ENCODE measurements at places on chromosomes 3 and 15.
A peak's percentile ranks its signal among the peaks of the same experiment; 100 is the strongest.

GRCh38 chr15:39720621-39721611 lies 61.7 kb downstream of the FSIP1 start:
- no peak for DNase-seq

DNA sequence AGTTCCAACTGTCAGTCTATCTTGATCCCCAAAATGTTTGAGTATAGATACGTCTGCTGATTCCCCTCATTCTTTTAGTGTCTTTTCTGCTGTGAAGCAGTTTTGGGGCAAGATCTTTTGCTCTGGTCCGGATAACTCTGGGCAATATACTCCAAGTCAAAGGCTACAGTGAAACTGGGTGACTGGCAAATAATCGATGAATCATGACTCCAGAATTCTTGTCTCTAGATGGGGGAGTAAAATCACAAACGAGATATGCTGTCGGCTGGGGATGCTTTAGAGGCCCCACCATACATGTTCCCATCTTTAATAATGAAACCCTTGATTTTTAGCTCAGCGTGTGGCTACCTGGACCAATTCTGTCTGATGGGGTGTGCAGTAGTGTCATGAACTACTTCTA lies 76.5 kb downstream of the KLF13 start:
- DNase-seq = no peak

DNA sequence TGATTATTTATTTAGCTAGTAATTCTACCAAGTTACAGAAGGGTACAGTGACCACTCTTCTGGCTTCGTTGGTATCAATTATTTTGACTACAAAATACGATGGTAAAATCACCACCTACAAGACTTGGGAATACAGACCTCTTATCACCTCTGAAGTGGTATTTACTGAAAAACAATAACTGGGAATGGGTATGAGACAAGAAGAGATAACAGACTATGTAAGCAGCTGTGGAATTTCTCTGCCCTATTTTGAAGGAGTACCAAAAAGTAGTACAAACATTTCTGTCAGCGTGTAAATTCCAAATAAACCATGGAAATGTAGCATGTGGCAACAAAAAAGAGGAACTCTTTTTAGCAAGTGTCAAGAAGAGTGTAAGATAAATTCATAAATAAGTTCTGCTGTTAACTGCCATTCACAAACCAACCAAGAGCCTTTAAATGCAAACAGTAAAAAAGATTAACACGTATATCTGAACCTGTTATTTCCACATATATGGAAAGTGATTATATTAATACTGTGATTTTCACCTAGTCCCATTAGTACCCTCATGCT lies 77.0 kb upstream of the SLC12A8 start:
- no peak for DNase-seq

GRCh38 chr3:120460862-120461261 lies 10.1 kb upstream of the FSTL1 start:
- DNase-seq = no peak

DNA sequence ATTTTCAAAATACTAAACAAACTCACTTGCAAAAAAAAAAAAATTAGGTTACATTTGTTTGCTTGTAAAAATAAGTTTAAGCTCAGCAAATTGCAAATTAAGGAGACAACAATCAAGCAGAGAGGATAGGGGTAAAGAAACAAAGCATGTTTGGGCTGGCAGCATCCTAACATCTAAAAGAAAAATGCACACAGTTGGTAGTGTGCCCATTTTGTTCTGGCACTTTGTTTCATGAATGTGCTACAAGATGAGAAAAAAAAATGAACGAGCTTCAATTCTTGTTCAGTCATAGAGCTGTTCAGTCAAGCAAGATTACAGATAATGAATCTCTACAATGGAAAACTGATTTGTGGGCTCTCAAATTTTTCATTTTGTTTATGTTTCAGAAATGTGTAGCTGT lies 17.7 kb upstream of the ZBBX start:
- no peak for DNase-seq

DNA sequence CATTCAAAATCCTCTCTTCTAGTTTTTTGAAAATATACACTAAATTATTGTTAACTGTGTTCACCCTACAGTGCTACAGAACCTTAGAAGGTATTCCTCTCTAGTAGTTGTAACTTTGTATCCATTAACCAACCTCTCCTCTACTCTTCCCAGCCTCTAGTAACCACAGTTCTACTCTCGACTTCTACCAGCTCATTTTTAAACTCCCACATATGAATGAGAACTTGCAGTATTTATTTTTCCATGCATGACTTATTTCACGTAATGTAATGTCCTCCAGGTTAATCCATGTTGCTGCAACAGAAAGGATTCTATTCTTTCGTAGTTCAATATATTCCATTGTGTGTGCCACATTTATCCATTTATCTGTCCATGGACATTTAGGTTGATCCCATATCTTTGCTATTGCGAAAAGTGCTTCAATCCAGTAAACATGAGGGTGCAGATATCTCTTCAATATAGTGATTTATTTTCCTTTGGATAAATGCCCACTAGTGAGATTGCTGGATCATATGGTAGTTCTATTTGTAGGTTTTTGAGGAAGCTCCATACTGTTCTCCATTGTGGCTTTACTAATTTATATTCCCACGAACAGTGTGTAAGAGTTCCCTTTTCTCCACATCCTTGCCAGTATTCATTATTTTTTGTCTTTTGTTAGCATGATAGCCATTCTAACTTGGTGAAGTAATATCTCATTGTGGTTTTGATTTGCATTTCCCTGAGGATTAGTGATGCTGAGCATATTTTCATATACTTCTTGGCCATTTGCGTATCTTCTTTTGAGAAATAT lies 113.7 kb upstream of the SMAD3 start:
- no peak for DNase-seq

- DNase-seq = no peak
These were observed 58.1 kb upstream of the CD200R1L start for GRCh38 chr3:112904786-112905185.

GRCh38 chr15:51267051-51267702 lies 71.2 kb downstream of the CYP19A1 start:
- no peak for DNase-seq

GRCh38 chr3:197907196-197907595 lies 42.8 kb upstream of the RPL35A start:
- no peak for DNase-seq

- no peak for DNase-seq
These were observed 221.8 kb downstream of the FMN1 start for GRCh38 chr15:32972686-32973085.

- DNase-seq = no peak
These were observed 8.0 kb downstream of the POC1A start for GRCh38 chr3:52146189-52146588.

DNA sequence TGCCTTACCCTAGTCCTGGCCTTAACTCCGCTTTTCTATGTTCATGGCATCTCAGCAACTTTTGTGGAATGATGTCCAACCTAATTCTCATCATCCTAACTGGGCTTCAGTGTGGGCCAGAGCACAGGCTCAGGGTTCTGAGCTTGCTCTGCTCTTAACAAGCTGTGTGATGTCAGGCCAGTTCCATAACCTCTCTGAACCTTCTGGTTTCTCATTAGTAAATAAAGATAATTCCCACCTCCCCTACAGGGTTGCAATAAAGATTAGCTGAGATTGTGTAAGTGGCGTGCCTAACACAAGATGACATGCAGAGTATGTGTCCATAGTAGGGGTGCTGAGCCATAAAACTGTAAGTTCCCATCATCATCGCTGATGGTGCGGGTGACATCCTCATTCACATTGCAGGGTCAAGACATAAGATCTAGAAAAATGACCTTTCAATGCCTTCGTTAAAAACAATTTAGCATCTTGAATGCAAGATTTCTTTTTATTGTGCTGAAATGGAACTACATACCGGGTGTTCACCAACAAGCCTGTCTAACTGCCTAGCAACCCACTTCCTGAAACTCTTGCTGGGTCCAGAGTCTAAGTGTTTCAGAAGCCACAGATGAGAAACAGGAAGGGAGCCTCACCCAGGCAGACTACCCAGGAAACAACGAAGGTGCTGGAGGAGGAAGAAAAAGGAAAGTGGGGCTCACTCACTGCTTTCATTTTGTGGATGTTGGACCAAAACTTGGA lies 36.2 kb downstream of the CDCP1 start:
- no peak for DNase-seq

GRCh38 chr3:121436074-121436473 lies 109.7 kb downstream of the POLQ start:
- no peak for DNase-seq

DNA sequence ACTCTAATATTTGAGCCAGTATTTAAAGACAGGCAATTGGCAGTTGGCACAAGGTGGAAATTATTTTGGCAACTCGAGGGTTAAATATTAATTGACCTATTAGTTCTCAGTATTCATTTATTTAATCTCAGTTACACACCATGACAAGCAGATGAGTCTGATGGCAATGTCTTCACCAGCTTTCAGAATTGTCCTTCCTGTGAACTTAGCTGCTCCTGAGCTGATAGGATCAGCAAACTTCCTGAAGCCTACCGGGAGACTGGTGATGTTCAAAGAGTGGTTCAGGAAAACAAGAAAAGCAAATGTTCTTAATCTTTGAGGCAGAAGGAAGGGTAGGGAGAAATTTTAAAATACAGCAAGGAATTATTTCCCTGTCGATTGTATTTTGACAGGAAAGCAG lies 522.2 kb downstream of the SOX2 start:
- no peak for DNase-seq

DNA sequence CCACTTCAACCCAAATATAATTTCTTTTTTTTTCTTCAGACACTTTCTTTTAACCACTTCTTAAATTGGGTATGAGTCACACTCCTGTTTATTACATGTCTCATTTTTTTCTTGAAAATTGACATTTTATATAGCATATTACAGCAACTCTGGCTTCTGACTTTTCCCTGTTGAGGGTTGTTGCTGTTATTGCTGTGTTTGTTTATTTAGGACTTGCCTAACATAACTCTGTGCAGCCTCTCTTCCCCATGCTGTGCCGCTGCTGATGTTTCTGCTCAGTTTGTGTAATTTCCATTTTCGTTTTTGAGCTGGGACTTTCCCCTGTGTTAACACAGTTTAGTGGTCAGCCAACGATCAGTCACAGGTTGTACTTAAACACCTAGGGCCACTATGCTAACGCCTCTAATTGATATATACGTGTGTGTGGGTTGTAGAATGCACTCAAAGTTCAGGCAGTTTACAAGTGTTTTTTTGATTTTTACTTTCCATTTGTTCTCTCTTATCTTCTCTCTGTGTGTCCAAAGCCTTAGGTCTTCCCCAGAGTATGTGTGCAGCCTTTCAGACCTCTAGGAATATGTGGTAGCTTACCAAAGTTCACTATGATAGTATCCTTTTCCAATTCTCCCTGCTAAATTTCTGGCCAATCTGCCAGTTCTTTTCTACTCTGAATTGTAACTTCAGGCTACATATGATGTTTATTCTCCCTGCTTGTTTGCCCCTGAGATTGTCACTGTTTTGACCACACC lies 337.2 kb downstream of the ZBTB20 start:
- peak; percentile 14 for DNase-seq

GRCh38 chr3:147945968-147946519 lies 536.9 kb downstream of the ZIC1 start:
- DNase-seq = no peak

DNA sequence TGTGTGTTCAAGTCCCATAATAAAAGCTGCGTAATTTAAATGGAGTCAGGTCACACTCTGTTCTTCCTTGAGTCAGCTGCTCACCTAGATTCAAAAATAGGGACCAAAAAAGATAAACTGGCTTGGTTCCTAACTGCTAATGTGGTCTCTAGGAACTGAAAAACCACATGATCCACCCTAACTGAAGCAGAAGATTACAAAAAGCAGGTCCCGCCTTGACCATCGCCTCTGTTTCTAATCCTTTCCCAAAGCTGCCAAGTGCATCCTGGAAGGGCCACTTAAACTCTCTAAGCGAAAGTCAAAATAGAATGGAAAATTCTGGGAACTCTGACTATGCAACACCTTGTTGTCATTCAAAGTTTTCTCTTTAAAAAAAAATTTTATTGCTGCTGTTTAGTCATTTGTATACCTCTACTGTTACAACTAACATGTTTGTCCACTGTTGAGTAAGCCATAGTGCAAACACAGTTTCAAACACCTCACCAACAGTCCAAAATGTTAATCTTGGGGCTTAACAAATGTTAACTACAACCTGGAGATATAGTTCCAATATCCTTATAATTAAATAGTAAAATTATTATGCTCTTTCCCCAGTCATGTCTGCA lies 88.9 kb upstream of the THBS1 start:
- no peak for DNase-seq

DNA sequence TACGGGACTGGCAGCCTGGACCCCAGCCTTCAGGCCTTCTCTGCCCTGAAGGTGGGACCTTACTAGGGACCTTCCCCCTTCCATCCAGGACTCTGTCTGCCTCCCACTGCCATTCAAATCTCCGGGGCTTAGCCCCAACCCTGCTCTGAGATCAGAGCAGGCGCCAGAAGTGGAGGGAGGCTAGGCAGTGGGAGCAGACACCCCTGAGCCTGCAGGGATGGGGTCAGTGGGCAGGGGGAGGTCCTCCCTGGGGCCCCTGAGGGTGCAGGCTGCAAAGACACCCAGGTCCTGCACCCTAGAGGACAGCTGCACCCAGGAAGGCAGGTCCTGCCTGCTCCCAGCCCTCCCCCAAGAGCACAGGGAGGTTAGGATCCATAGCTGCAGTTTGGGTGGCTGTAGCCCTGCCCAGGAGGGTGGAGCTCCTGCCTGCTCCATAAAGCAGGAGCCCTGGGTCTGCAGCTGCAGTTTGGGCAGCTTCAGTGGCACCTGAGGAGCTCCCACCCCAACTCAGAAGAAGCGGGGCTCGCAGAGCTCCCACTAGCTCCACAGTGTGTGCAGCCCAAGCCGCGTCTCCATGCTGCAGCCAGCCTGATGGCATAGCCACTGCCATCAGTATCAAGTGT lies 8.1 kb upstream of the POC1A start:
- no peak for DNase-seq

- DNase-seq = no peak
These were observed 547.7 kb upstream of the MCTP2 start for GRCh38 chr15:93683651-93684050.

- no peak for DNase-seq
These were observed 1161.4 kb downstream of the SI start for GRCh38 chr3:163916596-163917560.

GRCh38 chr3:123584284-123584987 lies 417 bp downstream of the HACD2 start:
- peak; percentile 60 for DNase-seq

- no peak for DNase-seq
These were observed 29.6 kb downstream of the ONECUT1 start for GRCh38 chr15:52760562-52760961.

DNA sequence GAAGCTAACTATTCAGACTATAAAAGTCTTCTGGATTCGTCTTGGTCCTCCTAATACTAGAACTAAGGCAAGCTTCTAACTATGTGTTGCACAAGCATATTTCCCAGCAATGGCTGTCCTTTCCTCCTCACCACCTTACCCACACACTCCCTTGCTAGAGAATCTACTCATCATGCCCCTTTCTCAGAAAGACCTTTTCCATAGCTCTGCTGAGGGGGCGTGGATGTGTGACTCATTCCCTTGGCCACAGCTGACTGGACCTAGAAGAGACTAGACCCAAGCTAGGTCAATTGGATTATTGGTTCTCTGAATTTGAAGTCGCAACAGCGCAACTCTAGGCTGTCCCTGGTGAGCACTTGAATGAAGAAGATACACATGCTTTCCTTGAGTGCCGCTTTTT lies 47.1 kb downstream of the ERC2 start:
- peak; percentile 12 for DNase-seq
